ENCODE measurements at places on chromosomes 3 and 15.

DNA sequence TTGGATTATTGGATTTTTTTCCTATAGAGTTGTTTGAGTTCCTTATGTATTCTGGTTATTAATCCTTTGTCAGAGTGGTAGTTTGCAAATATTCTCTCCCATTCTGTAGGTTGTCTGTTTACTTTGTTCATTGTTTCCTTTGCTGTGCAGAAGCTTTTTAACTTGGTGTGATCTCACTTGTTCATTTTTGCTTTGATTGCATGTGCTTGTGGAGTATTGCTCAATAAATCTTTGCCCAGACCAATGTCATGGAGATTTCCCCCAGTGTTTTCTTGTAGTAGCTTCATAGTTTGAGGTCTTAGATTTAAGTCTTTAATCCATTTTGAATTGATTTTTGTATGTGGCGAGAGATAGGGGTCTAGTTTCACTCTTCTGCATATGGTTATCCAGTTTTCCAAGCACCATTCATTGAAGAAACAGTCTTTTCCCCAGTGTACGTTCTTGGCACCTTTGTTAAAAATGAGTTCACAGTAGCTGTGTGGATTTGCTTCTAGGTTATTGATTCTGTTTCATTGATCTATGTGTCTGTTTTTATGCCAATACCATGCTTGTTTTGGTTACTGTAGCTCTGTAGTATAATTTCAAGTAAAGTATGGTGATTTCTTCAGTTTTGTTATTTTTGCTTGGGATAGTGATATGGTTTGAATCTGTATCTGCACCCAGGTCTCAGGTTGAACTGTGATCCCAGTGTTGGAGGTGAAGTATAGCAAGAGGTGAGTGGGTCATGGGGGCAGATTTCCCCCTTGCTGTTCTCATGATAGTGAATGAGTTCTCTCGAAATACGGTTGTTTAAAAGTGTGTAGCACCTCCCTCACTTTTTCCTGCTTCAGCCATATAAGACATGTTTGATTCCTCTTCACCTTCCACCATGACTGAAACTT lies 46.1 kb upstream of the TNFSF10 start:
- no peak for DNase-seq

DNA sequence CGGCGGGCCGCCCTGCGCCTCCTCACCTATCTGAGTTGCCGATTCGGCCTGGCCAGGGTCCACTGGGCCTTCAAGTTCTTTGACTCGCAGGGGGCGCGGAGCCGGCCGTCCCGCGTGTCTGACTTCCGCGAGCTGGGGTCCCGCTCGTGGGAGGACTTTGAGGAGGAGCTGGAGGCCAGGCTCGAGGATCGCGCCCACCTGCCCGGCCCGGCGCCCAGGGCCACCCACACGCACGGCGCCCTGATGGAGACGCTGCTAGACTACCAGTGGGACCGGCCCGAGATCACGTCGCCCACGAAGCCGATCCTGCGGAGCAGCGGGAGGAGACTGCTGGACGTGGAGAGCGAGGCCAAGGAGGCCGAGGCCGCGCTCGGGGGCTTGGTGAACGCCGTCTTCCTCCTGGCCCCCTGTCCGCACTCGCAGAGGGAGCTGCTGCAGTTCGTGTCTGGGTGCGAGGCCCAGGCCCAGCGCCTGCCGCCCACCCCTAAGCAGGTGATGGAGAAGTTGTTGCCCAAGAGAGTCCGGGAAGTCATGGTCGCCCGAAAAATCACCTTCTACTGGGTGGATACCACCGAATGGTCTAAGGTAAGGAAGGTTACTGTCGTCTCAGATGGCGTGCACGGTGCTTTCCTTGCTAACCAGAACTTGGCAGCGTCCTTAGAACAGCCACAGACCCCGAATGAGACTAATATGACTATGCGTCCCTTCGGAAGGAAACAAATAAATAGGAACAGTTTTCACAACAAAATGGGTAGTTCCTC lies 567 bp downstream of the TICRR start:
- peak; percentile 3 for DNase-seq

- DNase-seq: no peak
Observed at GRCh38 chr15:82823049-82823448, 13.6 kb downstream of the WHAMM start.

GRCh38 chr15:95152741-95153140 lies 921.4 kb downstream of the MCTP2 start:
- DNase-seq: no peak

DNA sequence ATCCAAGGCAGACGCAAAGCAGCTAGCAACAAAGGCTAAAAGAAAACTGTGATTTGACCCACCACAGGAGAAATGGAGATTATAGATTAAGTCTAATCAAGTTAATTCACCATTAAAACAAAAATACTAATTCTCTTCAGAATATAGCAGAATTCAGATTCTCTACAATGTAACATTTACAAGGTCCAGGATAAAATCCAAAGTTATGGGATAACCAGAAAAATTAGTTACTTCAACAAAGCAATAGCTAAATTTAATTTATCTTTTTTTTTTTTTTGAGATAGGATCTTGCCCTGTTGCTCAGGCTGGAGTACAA lies 284.6 kb upstream of the MANF start:
- no peak for DNase-seq

DNA sequence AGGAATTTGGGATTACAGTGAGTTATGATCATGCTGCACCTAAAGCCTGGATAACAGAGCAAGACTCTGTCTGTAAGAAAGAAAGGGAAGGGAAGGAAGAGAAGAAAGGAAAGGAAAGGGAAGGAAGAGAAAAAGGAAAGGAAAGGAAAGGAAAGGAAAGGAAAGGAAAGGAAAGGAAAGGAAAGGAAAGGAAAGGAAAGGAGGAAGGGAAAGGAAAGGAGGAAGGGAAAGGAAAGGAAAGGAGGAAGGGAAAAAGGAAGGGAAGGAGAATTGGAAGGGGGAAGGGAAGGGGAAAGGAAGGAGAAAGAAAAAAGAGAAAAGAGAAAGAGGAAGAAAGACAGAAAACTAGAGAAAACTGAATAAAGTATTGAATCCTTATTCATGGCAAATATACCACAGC lies 359.8 kb downstream of the ULK4 start:
- DNase-seq: no peak

DNA sequence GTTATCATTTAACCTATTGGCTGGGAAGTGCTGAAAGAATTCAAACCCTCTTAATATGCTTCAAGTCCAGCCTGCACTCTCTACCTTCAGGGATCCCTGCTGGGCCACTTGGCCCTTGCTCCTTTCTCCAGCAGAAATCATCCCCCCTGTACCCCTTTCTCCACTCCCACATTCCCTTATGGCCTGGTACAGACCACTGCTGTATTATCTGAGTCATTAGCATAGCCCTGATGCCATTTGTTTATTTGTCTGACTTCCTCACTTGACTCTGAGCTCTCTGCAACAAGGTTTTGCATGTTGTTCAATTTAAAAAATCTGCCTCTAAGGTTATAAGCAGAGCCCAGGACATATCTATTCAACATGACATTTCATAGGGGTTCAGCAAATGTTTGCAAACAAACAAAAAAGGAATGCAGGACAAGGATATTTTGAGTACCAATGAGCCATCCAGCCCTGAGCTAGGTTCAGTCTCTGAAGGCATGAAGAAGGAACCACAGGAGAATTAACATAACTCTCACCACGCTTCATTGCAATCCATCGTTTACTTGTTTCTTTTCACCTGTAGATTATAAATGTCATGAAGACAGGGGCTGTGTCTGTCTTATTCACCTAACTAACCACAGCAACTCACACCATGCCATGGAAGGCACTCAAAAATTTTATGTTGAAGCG lies 26.6 kb upstream of the HES1 start:
- no peak for DNase-seq

GRCh38 chr3:143443851-143444331 lies 324.3 kb downstream of the CHST2 start:
- peak; percentile 27 for DNase-seq

- no peak for DNase-seq
Observed at GRCh38 chr15:81516461-81516860, 142.4 kb upstream of the TMC3 start.

DNA sequence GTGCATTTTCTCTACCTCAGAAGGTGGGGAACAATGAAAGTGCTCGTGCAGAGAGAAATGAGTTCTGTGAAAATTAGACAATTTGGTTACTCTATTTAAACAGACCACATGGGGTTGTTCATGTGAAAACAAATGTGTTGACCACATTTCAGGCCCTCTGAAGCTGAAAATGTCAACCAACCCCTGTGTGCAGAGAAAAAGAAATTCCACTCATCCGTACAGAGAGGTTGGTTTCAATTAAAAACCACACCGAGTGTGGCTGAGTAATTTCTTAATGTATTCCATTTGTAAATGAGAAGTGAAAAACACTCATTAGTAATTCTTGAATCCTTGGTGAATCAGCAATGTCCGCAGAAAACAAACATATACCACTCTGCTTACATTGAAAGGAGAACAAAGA lies 46.9 kb upstream of the SLC7A14 start:
- DNase-seq: no peak

DNA sequence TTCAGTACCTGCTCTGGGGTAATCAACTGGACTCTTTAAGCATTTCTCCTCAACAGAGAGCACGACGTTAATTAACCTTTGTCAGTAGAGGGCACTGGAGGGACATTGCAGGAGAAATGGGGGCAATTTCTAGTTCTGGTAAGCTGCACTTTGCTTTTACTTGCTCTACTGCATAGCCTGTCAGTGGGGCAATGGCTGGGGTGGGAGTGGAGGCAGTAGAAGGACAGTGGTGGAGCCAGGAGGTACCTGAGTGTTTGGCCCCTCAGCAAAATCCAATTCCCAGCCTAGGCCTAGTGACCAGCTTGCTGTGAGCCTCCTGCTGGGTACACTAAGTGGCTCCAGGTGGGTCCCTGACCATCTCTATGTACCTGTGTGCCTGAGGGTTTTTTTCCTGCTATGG lies 18.3 kb upstream of the MED12L start:
- DNase-seq: no peak

GRCh38 chr15:26679927-26680326 lies 92.9 kb downstream of the GABRB3 start:
- no peak for DNase-seq

- DNase-seq: no peak
Observed at GRCh38 chr3:129654131-129654530, 47.7 kb upstream of the PLXND1 start.

- DNase-seq: no peak
Observed at GRCh38 chr3:150956376-150956775, 16.2 kb downstream of the CLRN1 start.

GRCh38 chr3:171563298-171563697 lies 103.1 kb upstream of the TNIK start:
- no peak for DNase-seq

DNA sequence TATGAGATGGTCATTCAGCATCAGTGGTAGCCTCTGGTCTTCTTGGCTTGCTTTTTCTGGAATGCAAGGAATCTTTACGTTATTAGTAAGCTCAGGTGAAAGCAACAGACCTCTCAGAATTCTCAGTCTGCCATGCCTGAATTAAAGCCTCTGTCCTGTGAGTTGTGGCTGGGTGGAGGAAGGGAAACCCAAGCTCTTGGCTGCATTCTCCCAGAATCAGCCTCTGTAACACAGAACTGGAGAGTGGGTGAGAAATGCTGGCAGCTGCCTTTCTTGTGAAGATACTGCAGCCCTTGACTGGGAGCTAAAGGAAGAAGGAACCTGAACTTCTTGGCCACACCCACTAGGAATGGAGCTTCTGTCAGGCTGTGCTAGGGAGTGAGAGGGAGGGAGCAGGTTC lies 505.8 kb downstream of the EPHA3 start:
- no peak for DNase-seq

DNA sequence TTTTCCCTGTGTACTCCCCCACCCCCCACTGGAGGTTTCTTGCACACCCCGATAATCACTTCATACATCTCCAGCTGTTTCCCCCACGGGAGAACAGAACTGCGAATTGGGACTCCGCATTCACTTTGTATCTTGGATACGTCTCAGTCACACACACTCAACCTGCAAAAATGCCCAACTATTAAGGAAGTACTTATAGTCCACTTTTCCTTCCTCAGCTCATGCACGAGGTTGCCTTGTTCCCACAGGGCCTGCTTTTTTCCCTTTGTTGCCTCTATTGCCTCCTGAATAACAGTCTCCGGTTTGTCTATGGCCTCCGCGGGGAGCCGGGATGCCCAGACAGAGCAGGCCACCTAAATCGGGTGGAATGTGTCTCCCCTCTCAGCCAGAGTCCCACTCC lies 282.3 kb downstream of the PYDC2 start:
- no peak for DNase-seq

- peak; percentile 40 for DNase-seq
Observed at GRCh38 chr3:194140520-194141414, 4.8 kb downstream of the HES1 start.

DNA sequence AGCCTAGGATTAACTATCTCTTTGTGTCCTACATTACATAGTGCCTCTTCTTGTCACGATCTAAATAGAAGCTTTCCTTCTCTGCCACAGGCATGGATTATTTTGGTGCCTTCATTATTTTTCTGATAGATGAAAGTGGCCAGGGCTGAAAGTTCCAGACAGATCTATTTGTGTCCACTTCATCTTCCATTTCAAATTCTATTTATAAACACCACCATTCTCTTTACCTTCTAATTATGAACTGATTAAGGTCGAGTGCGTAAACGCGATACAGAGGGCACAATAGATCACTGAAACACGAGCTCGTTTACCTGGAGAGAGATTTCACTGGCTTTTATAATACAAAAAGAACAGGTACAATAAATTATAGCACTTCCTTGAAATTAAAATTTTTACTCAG lies 105.0 kb downstream of the EDEM1 start:
- DNase-seq: no peak
